ENCODE measurements at places on chromosomes 11 and 22. TPM values are rescaled to one million over a fixed set of nuclear protein-coding genes. Genes with fewer than 3 reads are reported as not detected.

The KDELR3 gene
- polyA plus RNA-seq, result not detected

The TBX10 gene
- not detected for polyA plus RNA-seq

The UBXN1 gene
- polyA plus RNA-seq, result 216 TPM

The BDNF gene
- not detected for polyA plus RNA-seq

The PLAAT3 gene
- not detected for polyA plus RNA-seq

The DGCR6L gene
- polyA plus RNA-seq, result 56.7 TPM

The GAB4 gene
- polyA plus RNA-seq, result not detected

The FAM227A gene
- not detected for polyA plus RNA-seq

The TRPM5 gene
- not detected for polyA plus RNA-seq

The SAA4 gene
- not detected for polyA plus RNA-seq

The OR51B2 gene
- not detected for polyA plus RNA-seq

The B3GAT1 gene
- polyA plus RNA-seq, result not detected

The TNNI2 gene
- polyA plus RNA-seq, result 12.2 TPM

The DCPS gene
- polyA plus RNA-seq, result 28.4 TPM

The SPI1 gene
- polyA plus RNA-seq, result 74.6 TPM

The SERHL2 gene
- polyA plus RNA-seq, result 5.4 TPM

The HSPA8 gene
- polyA plus RNA-seq, result 625 TPM

The JAML gene
- 4.9 TPM for polyA plus RNA-seq

The TENM4 gene
- not detected for polyA plus RNA-seq

The CCDC116 gene
- not detected for polyA plus RNA-seq

The HEPN1 gene
- not detected for polyA plus RNA-seq

The IL10RA gene
- polyA plus RNA-seq, result 49.8 TPM

The PGA5 gene
- not detected for polyA plus RNA-seq

The ART1 gene
- not detected for polyA plus RNA-seq

The GLB1L3 gene
- not detected for polyA plus RNA-seq

The SLC25A18 gene
- polyA plus RNA-seq, result 0.13 TPM

The LYVE1 gene
- 0.29 TPM for polyA plus RNA-seq

The ACRV1 gene
- polyA plus RNA-seq, result not detected

The CHRM1 gene
- not detected for polyA plus RNA-seq

The CSF2RB gene
- polyA plus RNA-seq, result 9.1 TPM

The GGTLC2 gene
- polyA plus RNA-seq, result not detected

The ELFN2 gene
- not detected for polyA plus RNA-seq

The OR8D4 gene
- polyA plus RNA-seq, result not detected

The SOX6 gene
- polyA plus RNA-seq, result not detected

The CNTF gene
- polyA plus RNA-seq, result not detected

The VPS26B gene
- 18.2 TPM for polyA plus RNA-seq

The SHANK3 gene
- polyA plus RNA-seq, result not detected

The CALCA gene
- polyA plus RNA-seq, result not detected

The ALG12 gene
- 14.0 TPM for polyA plus RNA-seq

The GSTT2 gene
- polyA plus RNA-seq, result not detected

The ZNF215 gene
- 0.23 TPM for polyA plus RNA-seq

The BIRC3 gene
- 263 TPM for polyA plus RNA-seq

The MUC5AC gene
- not detected for polyA plus RNA-seq

The F2 gene
- not detected for polyA plus RNA-seq

The OVOL1 gene
- polyA plus RNA-seq, result not detected

The PRG3 gene
- not detected for polyA plus RNA-seq

The GRK3 gene
- 14.6 TPM for polyA plus RNA-seq

The CHRDL2 gene
- polyA plus RNA-seq, result not detected

The SLC6A5 gene
- not detected for polyA plus RNA-seq

The CHEK1 gene
- 2.5 TPM for polyA plus RNA-seq

The OR51B4 gene
- polyA plus RNA-seq, result not detected

Data from naive B cell (primary cell).